ENCODE measurements at places on chromosomes 1 and 21.

GRCh38 chr1:110492573-110492972 is 26.4 kb downstream of the KCNA10 start:
- no peak for DNase-seq

- DNase-seq, result no peak
Measured at GRCh38 chr21:44279354-44280260, 6.1 kb upstream of the AIRE start.

DNA sequence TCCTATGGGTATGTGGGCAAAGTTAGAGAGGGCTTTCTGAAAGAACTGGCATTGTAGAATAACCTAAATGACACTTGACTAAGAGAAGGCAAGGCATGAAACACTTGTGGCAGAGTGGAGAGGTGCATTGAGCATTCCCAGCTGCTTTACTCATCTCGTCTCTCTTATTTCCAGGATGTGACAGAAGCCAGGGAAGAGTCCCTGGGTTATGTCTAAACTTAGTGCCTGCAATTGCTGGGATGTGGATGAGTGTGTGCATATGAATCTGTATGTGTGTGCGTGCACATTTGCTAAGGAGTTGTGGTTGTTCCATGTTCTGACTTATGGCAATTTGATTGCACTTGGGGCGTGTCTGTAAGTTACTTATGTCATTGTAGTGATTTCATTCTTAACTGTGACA is 1326.5 kb upstream of the B3GALT2 start:
- no peak for DNase-seq

GRCh38 chr1:4218619-4219018 is 318.5 kb upstream of the C1orf174 start:
- DNase-seq, result no peak

DNA sequence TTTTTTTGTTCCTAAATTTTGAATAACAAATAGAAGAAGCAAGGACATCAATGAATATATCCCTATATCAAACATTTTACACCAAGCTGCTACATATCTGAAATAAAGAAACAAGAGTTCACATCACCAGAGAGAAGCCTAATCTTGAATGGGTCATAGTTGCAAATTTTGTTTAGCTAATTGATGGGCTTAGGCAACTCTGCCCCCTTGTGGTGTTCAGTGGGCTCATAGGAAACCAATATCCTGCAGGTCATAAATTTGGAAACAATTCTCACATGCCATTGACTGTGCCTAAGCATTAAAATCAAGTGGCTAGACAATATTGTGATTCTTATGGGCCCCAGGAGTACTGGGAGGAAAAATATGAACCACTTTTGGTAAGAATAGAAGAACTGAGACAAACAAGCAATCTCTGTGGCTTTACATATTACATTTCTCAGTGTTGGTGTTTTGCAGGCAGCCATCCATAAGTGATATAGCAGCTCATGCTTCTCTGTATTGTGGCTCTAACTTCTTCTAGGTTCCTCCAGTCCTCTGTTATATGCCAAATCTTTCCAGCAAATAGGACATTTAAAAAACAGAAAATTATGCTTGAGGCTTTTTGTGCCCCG is 1262.8 kb upstream of the PRMT6 start:
- no peak for DNase-seq

GRCh38 chr1:94345148-94345721 is 73.0 kb upstream of the ABCD3 start:
- no peak for DNase-seq

GRCh38 chr1:96559181-96559580 is 162.4 kb upstream of the PTBP2 start:
- DNase-seq, result no peak

GRCh38 chr1:229218612-229219025 is 52.3 kb upstream of the RAB4A start:
- no peak for DNase-seq

GRCh38 chr21:31479222-31479621 is 135.2 kb upstream of the TIAM1 start:
- no peak for DNase-seq

- peak; percentile 25 for DNase-seq
Measured at GRCh38 chr1:202811296-202812175, 782 bp downstream of the PCAT6 start.

DNA sequence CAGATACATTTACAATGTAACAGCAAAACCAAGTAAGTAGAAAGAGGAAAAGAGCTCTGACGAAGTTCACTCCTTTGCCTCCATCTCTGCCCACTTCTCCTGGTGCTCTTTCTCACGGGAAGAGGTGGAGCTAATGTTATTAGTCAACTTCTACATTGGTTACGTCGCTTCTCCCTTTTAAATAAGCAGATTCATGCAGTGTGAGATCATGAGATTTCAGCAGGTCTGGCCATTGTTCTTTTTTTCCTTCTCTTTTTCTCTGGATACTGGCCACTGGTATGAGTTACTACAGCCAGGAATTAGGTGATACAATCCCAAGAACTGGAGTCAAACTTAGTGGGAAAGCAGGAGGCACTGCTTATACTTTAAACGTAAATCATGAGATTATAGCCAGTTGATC is 207.1 kb downstream of the AKT3 start:
- DNase-seq, result no peak

GRCh38 chr1:202802998-202803932 is 5.0 kb downstream of the KDM5B start:
- no peak for DNase-seq

DNA sequence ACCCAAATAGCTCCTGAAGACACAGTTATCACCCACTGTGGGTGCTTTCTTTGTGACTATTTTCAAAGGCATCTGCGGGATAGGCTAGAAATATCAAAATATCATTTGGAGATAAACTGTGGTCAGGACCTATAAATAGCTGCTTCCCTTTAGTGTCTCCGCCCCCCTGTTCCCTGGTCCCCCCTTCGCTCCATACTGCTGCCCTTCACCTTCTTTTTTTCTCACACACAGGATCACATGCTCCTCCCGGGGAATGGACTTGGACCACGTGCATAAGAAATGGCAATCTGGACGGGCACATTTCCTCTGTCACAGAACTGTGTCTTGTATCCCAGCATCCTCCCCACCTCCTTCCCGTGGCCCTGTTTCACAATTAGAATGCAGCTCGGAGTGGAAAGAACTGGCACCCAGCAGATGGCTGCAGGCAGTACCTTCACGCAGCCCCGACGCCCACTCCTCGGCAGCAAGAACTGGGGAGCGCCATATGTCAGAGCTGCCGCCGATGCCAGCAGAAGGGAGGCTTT is 68.8 kb upstream of the SSX2IP start:
- DNase-seq, result no peak

DNA sequence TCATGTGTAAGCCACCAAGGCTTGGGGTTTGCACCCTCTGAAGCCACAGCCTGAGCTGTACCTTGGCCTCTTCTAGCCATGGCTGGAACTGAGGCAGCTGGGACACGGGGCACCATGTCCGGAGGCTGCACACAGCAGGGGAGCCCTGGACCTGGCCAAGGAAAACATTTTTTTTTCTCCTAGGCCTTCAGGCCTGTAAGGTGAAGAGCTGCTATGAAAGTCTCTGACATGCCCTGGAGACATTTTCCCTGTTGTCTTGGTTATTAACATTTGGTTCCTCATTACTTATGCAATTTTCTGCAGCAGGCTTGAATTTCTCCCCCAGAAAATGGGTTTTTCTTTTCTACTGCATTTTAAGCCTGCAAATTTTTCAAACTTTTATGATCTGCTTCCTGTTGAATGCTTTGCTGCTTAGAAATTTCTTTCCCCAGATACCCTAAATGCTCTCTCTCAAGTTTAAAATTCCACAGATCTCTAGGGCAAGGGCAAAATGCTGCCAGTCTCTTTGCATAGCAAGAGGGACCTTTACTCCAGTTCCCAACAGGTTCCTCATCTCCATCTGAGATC is 295.8 kb downstream of the LTN1 start:
- DNase-seq, result no peak

DNA sequence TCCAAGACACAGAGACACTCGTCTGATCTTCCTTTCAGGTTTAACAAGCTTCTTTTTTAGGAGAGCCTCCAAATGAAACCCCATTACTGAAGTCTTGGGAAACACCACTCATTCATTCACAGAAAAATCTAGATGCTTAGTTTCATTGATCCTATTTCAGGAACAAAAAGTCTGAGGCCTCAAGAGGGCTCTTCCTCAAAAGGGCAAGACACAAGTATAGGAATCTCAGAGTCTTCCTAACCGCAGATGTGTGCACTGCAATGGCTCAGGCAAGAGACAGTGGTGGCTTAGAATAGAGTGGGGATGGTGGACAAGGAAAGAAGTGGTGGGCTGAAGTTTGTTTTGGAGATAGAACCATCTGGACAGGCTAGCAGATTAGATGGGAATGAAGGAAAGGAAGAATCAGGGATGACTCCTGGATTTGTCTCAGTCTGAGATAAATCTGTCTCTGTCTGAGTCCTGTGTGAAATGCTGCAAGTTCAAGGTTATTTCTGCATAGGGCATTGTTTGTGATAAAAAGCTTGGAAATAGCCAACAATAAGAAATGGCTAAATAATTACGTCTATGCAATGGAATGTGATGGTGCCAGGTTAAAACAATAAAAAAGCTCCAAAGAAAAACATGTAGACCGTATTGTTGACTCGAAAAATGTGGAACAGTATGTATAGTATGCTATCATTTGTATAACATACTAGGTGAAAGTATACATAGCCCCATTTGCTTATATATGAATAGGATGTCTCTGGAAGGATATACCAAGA is 8.9 kb upstream of the CTSE start:
- no peak for DNase-seq

DNA sequence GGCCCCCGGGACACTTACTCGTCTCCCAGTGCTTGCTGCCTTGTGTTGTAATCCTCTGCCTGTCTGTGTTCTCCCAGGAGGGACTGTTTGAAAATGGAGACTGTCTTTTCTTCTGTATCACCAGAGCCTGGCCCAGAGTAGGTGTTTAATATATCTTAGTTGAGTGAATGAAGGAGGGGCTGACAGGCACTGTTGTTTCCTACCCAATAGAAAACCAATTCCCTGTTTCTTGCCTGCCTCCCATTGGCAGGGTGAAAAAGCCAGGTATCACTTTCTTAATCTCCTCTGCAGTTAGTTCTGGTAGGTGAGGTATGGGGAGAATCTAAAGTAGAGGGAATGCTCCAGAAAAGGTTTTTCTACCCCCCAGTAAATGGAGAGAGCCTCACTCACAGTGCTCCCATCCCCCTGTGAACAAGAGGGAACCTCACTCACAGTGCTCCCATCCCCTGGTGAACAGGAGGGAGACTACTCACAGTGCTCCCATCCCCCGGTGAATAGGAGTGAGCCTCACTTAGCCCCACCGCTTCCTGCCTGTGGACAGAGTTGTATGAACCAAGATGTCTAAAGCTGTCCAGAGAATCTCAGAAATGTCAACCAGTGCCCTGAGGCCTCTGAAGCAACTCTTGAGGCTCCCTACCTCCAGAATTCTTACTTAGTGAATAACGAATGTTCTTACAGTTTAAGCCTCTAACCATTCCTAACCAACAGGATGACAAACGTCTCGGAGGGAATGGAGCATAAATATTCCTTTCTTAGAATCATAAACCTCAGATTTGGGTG is at the start of gene GJA5:
GJA5 (minus strand) TSS at position 122 of the 780 bp plus-strand sequence. CDS start 1,364 bp downstream, outside the sequence.
- no peak for DNase-seq

Measured in CD4-positive, alpha-beta T cell treated with Interleukin-2 at 100 ng/mL for 4 hours (primary cell).